ENCODE measurements at places on chromosomes 5 and 9.
A peak's percentile ranks its signal among the peaks of the same experiment; 100 is the strongest.

GRCh38 chr5:7756453-7756852 is 94.5 kb downstream of the CFAP90 start:
- H3K36me3 ChIP-seq = no peaks in the 10 kb centered on the region
- no peak for DNase-seq
- peaks cover 2% of the 10 kb centered on the region for H3K4me1 ChIP-seq
- peaks cover 24% of the 10 kb centered on the region for H3K27me3 ChIP-seq
- H3K4me3 ChIP-seq = no peak overlapping the region

DNA sequence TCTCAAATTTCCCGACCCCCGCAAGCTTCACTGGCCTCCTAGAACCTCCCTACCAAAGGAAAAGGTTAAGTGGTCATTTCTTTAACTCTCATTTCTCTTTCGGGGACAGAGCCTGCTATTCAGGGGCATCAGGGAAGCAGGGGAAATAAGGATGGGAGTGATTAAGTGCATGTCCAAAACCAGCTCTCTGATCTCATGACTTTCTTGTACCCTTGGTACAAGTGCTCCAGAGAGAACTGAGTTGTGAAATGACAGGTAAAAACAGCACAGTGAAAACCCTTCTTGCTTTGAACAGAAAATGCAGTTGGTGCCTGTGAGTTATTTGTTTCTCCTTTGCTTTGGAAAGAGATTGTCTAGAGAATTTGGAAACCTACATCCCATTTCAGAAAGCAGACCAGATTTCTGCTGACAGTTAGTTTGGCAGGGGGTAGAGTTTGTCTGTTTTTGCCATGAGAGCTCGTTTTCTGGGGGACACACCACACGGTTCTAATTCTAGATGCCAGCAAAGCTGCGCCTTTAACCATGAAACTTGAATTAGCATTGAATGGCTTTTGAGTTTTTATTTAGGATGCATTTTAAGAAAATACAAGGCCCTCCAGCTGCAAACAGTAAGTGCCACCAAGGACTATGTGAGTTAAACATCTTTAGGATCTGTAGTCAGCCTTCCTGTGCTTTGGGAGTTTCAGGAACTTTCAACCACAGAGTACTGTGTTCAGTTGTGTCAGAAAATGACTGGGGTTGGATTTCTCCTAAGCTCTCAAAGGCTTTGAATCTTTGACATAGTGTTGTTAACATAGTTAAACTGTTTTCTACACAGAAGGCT is 161.7 kb upstream of the LHFPL2 start:
- no peaks in the 10 kb centered on the region for H3K27me3 ChIP-seq
- DNase-seq = no peak
- H3K4me1 ChIP-seq = no peaks in the 10 kb centered on the region
- peaks cover 3% of the 10 kb centered on the region for H3K36me3 ChIP-seq
- no peak overlapping the region for H3K27ac ChIP-seq
- H3K4me3 ChIP-seq = no peak overlapping the region

- H3K27me3 ChIP-seq = no peaks in the 10 kb centered on the region
- H3K36me3 ChIP-seq = peaks cover 40% of the 10 kb centered on the region
- peaks cover 46% of the 10 kb centered on the region for H3K4me1 ChIP-seq
- H3K27ac ChIP-seq = peak overlapping the region; percentile 100
- DNase-seq = peak; percentile 87
- peak overlapping the region; percentile 99 for H3K4me3 ChIP-seq
Measured at GRCh38 chr5:42992088-42992879, 47.8 kb downstream of the ANXA2R start.

GRCh38 chr9:37540634-37541033 is 35.5 kb downstream of the FBXO10 start:
- DNase-seq = no peak
- H3K4me1 ChIP-seq = no peaks in the 10 kb centered on the region
- H3K4me3 ChIP-seq = no peak overlapping the region

DNA sequence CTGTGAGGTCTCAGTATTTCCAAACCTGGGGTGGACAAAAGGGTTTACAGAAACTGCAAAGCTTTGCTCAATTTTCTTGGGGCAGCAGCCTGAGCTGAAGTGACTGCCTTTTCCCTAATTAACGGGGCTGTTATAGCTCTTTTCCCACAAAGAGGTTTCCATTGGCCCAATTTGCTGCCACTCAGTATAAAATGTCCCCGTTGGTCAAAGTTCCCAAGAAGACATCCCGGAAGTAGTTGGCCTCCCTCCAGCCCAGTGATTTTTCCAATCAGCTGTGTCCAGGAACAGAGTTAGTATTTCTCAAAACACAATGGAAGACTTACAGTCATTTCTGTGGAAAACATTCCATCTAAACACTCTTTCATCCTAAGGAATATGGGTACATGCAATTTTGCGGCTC is 643.6 kb downstream of the ACTL7B start:
- no peaks in the 10 kb centered on the region for H3K27me3 ChIP-seq
- H3K4me1 ChIP-seq = no peaks in the 10 kb centered on the region
- no peak overlapping the region for H3K4me3 ChIP-seq

- DNase-seq = no peak
- no peak overlapping the region for H3K27ac ChIP-seq
- H3K27me3 ChIP-seq = no peaks in the 10 kb centered on the region
- no peaks in the 10 kb centered on the region for H3K4me1 ChIP-seq
- no peaks in the 10 kb centered on the region for H3K36me3 ChIP-seq
Measured at GRCh38 chr9:76153902-76154629, 240.2 kb downstream of the RFK start.

DNA sequence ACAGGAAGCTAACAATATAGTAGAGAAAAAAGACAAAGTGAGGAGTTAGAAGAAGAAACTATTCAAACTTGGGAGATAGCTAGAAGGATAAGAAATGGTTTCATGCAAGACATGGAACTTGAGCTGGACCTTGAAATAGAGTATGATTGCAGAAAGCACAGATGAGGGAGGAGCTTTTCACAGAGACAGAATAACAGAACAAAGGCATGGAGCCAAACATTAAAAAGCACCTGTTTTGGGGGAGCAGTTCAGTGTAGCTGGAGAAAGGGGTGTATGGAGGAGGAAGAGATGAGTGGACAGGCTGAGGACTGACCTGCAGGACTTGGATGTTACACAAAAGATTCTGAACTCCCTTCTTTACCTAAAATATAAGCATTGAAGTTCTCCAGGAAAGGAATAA is 25.2 kb downstream of the DTWD2 start:
- no peak overlapping the region for H3K27ac ChIP-seq
- DNase-seq = no peak
- H3K4me1 ChIP-seq = no peaks in the 10 kb centered on the region
- H3K36me3 ChIP-seq = no peaks in the 10 kb centered on the region
